NCI-H1048 (cell line): ENCODE measurements at places on chromosomes 3 and 15.
A peak's percentile ranks its signal among the peaks of the same experiment; 100 is the strongest.

DNA sequence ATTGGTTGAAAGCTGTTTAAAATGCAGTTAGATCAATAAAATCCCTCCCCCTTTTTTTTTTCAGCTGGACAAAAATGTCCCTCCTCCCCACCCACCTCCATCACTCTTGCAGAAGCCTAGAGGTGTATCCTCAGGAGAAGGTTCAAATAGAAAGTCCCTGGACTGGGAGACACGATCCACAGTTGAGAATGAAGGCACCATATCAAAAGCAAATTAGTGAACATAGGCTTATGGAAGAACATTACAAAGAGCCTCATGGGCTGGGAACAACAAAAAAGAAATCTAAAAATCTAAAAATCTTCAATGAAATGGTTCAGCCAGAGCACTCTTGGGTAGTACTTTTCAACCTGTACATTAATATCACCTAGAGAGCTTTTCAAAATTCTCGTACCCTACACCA lies 46.2 kb downstream of the GHSR start:
- DNase-seq = no peak

- no peak for DNase-seq
Observed at GRCh38 chr3:40382617-40382979, 4.4 kb upstream of the ENTPD3 start.

- no peak for DNase-seq
Observed at GRCh38 chr3:37309921-37310665, 135.7 kb upstream of the LRRFIP2 start.

GRCh38 chr3:67388738-67389137 lies 265.7 kb downstream of the SUCLG2 start:
- no peak for DNase-seq

DNA sequence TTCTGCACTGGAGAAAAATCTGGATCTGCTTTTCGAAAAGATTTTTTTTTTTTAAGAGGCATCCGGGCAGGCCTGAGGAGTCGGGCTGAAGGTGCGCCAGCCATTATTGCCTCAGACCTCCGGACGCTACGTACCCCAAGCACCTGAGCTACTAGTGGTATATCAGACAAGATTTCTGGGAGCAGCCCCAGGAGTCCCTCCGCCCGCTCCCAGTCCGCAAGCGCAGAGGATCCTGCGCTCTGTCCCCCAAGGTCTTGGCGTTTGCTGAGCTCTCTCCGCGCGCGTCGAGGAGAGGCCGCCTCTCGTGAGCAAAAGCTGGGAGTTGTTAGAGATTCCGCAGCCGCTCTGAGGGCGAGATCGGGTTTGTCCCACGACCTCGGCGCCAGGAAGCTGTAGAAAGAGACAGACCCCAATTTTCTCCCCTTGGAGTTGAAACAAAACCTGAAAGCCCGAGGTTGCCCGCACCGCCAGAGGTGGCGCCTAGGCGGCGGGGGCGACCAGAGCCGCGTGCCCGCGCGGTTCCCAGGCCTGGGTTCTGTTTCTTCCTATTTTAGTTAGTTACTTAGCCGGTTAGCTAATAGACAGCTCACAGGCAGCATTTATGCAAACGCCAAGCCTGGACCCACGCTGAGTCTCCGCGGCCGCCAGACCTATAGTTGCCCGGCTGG lies 72.5 kb upstream of the POLG start:
- DNase-seq = no peak

- no peak for DNase-seq
Observed at GRCh38 chr3:62562596-62562995, 189.2 kb upstream of the FEZF2 start.

GRCh38 chr3:171776411-171776810 lies 33.9 kb downstream of the PLD1 start:
- peak; percentile 92 for DNase-seq

DNA sequence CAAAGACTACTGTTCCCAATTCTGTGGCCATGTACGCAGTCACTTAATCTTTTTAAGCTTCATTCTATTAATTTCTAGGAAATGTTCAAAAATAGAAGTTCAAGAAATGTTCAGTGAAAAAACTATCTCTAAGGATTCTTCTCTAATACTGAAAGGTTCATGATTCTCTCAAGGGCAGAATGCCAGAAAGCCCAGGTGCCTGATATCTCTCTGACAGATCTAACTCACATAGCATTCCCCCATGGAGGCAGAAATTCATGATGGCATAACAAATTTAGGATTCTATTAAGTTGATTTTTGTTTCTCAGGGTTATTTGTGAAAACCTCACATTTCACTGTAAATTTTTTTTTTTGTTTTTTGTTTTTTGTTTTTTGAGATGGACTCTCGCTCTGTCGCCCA lies 17.5 kb downstream of the CHRM5 start:
- no peak for DNase-seq

DNA sequence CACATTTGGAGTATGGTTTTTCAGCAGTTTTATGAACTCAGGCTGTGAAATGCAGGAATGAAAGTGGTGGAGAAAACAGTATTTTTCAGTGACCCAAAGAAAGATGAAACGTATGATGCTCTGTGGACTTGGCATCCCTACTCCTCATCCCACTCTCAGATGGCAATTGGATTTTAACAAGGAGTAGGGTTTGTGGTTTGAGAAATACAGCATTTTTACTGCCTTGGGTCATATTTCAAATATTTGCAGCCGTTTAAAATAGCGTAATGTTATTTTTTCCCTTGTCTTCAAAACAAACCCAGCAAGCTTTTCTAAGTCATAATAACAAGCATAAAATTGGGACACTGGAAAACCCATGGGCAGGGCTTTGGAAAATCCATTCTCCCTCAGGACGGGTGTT lies 117.2 kb upstream of the LRIG1 start:
- no peak for DNase-seq

DNA sequence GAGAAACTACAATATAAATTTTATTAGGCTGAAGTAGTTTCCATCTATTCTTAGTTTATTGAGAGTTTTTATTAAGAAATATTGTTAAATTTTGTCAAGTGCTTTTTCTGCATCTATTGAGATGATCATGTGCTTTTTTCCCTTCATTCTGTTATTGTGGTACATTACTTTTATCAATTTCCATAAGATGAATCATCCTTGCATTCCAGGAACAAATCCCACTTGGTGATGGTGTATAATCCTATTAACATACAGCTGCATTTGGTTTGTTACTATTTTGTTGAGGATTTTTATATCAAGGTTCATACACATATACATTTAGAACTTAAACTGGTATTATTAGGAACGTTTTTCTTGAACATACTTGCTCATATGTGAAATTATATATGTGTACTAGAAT lies 199.8 kb downstream of the TBC1D5 start:
- DNase-seq = no peak

- DNase-seq = no peak
Observed at GRCh38 chr15:84604826-84605553, 4.2 kb downstream of the ZSCAN2 start.

DNA sequence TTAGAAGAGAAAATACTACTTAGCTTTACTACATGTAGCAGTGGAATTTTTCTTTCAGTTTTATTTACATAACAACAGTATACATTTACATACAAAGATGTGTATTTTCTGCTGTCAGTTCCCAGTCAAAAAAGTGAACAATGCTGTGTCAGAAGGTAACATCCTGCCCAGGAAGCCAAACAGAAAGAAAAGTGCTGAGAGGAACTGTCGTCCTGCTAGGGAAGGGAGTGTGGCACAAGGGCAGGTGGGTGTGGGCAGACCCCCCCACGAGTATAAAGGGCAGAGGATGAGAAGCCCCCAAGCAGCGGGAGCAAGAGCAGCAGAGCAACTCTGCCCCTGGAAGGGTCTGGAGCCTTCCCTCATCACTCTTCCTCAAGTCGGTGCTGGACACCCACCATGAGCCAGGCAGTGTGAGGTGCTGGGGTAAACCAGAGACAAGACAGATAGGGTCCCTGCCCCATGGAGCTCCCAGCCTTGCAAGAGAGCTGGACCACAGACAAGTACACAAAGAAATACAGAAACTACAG lies 39.7 kb downstream of the TBC1D2B start:
- DNase-seq = no peak

DNA sequence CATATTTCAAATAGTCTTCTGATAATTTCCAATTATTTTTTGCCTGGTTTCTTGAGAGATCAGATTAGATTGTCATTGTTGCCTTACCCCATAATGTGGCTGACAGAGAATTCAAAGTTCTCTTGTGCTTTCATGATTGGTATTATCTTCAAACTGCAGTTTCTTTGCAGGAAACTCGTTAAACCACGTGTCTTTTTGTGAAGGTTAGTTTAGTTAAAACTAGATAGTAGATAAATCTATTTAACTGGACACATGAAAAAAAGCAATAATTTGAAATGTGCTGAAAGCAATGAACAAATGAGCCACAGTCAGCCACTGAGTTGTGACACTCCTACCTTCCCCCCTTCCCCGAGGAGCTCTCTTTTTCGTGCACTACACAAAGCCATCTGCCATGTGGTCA lies 327.5 kb upstream of the UMPS start:
- DNase-seq = no peak

DNA sequence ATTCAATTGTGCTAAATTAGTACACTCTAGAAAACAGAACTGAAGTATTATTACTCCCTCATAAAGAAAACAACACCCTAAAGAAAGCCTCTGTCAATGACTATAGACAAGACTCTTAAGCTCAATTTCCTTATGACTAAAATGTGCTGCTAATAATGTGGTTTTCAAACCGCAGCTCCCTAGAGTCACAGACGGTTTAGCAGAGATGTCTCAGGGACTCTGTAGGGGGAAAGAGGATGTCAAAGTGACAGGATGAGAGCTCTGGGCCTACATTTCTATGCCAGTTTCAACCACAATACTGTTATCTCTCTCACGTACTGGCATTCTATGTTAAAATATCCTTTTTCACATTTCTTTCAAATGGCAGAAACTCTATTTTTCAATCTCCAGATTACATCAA lies 37.6 kb upstream of the WDR49 start:
- no peak for DNase-seq

DNA sequence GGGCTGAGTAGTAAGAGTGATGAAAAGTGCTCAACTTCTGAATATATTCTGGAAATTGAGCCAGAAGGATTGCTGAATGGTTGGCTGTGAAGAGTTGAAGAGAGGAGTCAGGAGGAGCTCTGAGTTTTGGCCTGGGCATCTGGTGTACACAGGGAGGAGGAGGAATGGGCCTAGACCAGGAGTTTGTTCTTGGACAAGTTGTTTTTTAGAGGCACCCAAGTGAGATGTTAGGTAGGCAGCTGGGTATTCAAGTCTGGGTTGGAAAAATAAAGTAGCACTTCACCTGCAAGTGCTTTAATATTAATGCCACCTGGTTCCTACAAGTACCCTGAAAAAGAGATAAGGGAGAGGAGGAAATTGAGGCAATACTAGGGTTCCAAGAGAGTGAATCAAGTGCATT lies 14.7 kb downstream of the BSN start:
- DNase-seq = no peak

- peak; percentile 52 for DNase-seq
Observed at GRCh38 chr3:27590437-27591298, 106.5 kb upstream of the SLC4A7 start.

GRCh38 chr15:66842710-66843441 lies 140.8 kb downstream of the SMAD6 start:
- no peak for DNase-seq

GRCh38 chr3:80060664-80061063 lies 292.9 kb upstream of the ROBO1 start:
- no peak for DNase-seq

GRCh38 chr3:23304424-23304823 lies 101.3 kb downstream of the UBE2E2 start:
- DNase-seq = no peak

DNA sequence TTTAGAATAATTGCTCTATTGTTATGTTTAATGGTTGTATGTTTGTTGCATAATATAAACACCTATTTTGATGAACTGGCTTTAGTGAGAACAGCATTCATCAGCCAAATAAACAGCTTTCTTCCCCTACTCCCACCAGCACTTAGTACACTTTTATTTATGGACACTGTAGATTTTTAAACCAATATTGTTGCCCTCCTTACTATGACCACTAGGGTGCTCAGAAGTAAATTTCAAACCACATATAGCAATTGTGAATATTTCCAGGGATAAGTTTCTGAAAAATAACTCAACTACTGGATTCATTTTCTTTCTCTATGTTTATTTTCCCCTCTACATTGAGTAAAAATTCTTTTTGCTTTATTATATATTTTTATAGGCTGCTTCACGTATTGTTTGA lies 84.7 kb upstream of the PTX3 start:
- DNase-seq = no peak

- no peak for DNase-seq
Observed at GRCh38 chr15:96589864-96590263, 259.4 kb downstream of the NR2F2 start.

DNA sequence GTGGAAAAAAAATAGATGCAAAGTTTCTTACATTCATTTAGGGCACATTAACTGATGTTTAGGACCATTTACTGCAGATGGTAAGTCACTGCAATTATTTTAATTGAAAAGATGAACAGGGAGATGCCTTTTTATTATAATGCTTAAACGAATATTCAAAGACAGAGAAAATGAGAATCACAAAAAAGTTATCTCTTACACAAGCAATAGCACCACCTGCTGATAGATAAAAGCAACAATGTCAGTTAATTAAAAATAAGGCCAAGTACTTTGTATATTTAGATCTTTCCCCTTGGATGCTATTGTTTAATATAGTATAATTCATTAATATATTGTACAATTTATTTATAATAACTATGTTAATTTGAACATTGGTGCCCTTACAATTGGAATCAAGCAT lies 55.9 kb downstream of the IFT80 start:
- DNase-seq = no peak

GRCh38 chr3:13228584-13228983 lies 155.4 kb upstream of the IQSEC1 start:
- DNase-seq = no peak

DNA sequence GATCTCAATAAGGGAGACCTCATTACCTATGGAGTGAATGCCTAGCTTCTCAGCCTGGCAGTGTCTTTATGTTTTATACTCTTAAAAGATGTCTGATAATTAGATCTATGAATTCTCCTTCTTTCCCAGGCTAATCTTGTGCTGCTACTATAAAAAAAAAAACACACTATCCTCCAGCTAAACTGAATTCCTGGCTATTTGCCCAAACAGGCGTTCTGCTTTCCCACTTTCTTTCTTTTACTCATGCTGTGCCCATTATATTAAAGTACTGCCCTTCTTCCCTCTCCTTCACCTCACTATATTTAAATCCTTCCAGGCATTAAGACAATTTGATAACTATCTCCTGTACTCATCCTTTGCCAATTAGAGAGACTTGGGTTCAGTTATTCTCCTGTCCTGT lies 1134.9 kb downstream of the ROBO2 start:
- DNase-seq = no peak

DNA sequence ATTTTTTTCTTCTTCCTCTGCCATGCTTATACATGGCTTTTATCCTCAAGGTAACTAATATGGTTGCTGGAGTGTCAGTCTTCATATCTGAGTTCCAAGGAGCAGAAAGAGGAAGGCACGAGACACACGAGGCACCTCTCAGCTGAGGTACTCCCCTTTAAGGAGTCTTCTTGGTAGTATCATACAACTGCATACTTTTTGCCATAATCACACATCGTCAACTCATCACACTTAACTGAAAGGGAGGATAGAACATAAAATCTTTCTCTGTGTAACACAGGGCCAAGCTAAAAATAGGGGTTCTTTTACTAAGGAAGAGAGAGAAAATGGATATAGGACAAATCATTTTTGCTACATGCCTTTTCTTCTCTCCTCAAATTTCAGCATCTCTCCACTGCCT lies 104.2 kb downstream of the OXSM start:
- DNase-seq = no peak
